ENCODE measurements at places on chromosomes 12 and 14.
A peak's percentile ranks its signal among the peaks of the same experiment; 100 is the strongest.

DNA sequence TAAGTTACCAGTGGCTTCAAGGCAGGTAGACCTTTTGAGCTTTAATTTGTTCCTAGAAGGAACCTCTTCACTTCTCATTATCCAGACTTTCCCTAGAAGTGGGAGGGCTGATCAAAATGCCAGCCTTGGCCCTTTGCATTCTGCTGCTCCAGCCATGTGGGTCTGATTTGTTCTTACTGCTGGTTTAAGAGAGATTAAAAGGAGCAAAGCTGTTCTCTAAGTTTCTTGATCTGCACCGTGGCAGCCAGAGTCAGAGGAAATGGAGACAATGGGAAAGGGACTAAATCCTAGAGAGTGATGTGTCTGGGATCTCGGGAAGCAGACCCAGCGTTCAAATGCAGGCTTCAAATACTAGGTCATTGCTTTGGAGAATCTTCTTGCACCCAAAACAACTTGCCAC, 759.7 kb downstream of the DIO2 start:
- DNase-seq = no peak

GRCh38 chr14:21090194-21090939, 8.1 kb downstream of the ZNF219 start:
- DNase-seq = peak; percentile 78

- no peak for DNase-seq
These were observed 326.3 kb downstream of the BMP4 start for GRCh38 chr14:53630336-53630735.

GRCh38 chr12:65814038-65814437, 10.2 kb upstream of the HMGA2 start:
- no peak for DNase-seq

GRCh38 chr12:32270818-32271710, 128.3 kb upstream of the FGD4 start:
- peak; percentile 80 for DNase-seq

DNA sequence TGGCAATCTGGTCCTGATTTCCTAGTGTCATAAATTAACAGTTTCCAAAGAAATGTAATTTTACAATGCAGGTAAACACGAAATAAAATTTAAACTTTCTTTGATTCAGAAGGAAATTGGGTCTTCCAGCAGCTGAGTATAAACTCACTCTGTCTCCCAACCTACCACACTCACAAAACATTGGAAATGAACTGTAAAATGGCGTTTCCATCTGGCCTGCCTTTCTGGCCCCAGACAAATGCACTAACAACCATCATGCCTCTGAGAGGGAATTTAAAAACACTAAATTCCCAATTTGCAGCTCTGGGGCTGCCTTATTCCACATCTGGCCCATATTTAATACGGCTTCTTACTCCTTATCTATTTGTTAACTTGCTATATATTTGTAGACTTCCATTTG, 19.3 kb downstream of the ATP2B1 start:
- DNase-seq = no peak

GRCh38 chr12:68350753-68351152, 18.6 kb upstream of the MDM1 start:
- DNase-seq = no peak
